Cortex of kidney (tissue), 1 donor: ENCODE measurements at places on chromosomes 3 and 15.

GRCh38 chr3:17995769-17996168 lies 253.3 kb upstream of the TBC1D5 start:
- DNase-seq: no peak

- DNase-seq: no peak
Observed at GRCh38 chr3:172859041-172859440, 108.5 kb downstream of the ECT2 start.

DNA sequence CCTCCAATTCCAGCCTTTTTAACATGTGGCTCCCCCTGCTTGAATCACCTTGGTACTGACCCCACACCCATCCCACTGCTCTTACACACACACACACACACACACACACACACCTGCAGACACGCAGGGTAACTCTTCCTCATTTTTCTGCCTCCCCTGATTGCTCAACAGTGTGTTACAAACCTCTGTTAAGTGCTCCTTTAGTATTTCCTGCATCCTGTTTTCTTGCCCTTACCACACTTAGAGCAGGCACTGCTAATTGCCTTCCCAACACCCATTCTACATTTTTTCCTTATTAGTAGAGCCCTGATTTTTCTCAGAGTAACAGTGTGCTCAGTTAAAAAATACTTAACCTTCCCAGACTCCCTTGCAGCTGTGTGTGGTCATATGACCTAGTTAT lies 184.0 kb downstream of the EBLN2 start:
- no peak for DNase-seq

DNA sequence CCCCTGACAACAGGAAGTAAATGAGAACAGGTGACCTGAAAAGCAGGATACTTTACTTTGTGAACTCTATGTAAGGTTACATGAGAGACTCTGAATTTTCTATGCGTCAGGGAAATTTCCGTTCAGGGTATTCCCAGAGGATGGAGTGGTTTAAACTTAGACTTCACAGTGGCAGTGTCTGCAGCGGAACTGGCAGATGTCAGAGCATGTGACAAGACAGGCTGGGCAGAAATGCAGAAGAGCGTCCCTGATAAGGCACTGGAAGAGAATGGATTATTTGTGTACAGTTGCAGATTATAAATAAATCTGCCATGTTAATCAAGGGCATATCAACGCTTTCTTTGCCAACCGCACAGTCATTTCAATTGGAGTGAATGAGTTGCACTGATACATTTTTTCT lies 598.4 kb upstream of the ZNF717 start:
- no peak for DNase-seq

DNA sequence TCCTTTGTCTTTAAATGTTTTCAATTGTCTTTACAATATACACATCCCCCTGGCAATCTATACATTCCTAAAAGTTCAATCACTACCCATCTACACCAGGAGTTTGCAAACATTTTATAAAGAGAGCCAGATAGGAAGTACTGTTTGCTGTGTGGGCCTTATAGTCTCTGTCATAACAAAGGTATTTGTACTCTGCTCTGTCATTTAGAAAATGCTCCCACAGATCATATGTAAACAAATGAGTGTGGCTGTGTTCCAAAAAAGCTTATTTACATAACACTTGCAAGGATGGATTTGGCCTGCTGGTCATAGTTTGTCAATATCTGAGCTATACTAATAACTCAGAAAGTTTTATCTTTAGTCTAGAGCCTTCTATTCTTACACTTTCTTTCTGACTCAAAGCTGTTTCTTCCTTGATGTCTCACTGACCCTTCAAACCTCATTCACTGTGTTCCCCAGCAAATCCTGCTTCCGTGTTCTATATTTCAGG lies 511.9 kb downstream of the GBE1 start:
- no peak for DNase-seq

GRCh38 chr15:45199136-45199810 lies 11.5 kb upstream of the SHF start:
- DNase-seq: no peak
